ENCODE measurements at places on chromosomes 5 and 9.

- DNase-seq, result no peak
Measured at GRCh38 chr9:109181284-109181683, 14.2 kb upstream of the FRRS1L start.

DNA sequence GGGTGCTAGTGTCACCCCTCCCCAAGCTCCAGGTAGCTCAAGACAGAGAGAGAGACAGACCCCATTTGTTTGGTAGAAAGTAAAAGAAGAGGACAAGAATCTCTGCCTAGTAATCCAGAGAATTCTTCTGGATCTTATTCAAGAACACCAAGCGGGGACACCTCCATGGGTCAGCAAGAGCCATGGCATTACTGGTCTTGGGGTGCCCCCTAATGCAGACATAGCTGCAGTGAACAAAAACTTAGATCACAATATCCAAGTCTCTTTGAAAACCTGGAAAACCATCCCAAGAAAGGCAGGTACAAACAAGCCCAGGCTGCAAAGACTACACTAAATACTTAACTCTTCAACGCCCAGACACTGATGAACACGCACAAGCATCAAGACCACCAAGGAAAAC, 29.9 kb upstream of the PDE4D start:
- no peak for DNase-seq

DNA sequence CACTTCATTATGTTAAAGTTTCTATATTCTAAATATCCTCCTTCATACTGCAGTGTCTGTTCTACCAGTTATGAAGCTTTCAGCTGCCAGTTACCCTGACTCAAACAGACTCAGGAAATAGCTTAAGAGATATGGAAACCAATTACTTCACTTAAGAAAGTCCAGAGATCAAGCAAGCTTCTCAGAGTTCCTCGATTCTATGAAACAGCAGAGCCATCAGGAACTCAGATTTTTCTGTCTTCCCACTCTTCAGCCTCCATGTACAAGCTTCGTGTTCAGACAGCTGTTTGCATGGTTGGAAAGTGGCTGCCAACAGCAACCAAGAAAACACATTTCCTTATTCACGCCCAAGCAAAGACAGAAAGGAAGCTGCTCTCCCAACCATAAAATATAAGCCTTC, 216.1 kb downstream of the ACTL7B start:
- no peak for DNase-seq

GRCh38 chr9:104997536-104997935, 69.6 kb upstream of the ABCA1 start:
- DNase-seq, result no peak

DNA sequence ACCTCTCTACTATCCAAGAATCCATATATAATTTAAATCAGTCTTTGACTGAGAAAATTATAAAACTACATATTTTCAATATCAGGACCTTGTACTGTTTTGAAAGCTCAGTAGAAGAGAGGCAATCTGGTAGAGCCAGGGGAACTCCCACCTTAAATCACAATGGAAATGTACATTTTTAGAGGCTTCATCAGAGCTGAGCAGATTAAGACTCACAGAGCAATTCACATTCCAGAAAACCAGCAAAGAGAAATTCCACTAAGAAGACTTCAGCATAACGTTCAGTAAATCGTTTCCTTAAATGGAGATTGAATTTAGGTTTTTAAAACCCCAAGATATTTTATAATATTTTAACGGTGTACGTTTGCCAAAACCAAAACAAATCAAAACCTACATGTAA, 227.8 kb upstream of the TRPM3 start:
- DNase-seq, result no peak

DNA sequence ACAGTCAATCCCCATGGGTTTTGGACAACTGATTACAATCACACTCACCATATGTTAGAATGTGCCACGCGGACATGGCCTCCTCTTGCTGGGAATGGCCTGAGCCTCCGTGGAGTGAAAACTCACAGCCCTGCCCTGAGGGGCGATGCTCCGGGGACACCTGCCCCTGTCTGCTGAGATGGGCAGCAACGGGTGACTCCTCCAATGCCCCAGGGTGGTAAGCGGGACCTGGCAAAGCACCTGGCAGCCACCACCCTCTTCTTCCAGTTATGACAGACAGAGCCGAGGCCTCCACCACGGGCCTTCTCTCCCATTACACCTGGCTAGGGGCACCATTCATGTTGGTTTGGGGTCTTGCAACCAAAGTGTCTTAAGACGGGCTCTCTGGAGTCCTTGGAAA, 94.9 kb upstream of the COL5A1 start:
- no peak for DNase-seq

GRCh38 chr9:6566409-6567139, 79.0 kb downstream of the GLDC start:
- no peak for DNase-seq

GRCh38 chr5:176809544-176810080, 747 bp upstream of the UNC5A start:
- no peak for DNase-seq

DNA sequence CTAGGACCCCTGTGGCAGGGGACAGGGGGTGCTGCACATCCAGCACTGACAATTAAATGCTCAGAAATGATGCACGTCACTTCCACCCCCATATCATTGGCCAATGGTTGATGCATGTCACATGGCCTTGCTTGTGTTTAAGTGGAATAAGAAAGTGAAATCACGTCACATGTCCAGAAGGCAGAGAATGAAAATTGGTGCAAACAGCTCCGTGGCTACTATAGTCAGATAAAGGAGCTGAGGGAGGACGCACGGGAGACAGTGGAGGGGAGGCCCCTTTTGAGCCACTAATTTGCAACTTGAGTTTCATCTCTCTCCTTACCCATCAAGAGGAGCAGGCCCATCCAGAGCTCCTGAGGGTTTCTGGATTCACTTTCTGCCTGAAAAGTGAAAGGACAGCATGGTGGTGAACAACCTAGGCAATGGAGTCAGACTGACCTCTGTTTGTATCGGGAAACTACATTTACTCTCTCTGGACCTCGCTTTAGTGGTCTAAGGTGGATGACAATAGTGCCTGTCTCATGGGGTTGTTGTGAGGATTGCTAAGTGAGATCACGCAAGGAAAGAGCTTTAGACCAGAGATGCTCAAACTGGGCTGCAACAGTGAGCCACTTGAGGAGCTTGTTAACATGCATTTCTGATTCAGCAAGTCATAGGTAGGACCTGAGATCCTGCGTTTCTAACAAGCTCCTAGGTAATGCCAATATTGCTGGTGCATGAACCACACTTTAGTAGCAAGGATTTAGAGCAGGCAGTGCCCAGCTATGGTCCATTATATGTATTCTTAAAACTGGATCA, 133.9 kb upstream of the ADRA1B start:
- DNase-seq, result no peak

DNA sequence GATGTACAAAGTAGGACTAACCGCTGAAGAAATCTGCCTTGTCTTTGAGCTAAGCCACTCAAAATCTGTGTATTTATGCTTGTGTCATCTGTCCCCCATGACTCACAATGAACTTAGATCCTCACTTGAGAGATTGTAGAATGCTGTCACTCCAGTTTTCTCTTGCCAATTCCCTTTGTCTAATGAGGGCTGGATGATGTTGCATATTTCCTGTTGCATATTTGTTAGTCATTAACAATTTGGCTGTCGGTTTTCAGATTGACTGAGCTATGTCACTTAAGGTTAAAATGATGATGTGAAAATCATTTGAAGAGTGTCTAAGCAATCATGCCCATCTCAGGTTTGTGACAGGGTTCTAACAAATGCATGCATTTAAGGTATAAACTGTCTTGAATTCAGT, 481.7 kb downstream of the CDH10 start:
- no peak for DNase-seq

- no peak for DNase-seq
Measured at GRCh38 chr5:111975133-111975532, 218.1 kb upstream of the NREP start.

GRCh38 chr5:149265597-149265996, 6.1 kb upstream of the AFAP1L1 start:
- no peak for DNase-seq

DNA sequence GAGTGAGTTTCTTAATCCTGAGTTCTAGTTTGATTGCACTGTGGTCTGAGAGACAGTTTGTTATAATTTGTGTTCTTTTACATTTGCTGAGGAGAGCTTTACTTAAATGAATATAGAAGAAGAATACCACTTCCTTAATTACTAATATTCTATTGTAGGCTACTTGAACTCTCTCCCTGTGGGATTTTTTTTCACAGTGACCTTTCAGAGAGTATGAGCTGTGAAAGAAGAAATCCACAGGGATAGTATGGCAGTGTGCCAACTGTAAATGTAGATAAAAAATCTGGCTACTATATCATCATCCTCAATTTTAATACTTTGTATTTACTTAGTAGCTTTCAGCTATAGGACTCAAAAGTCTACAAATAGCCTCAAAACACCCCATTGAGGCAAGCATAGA, 67.3 kb downstream of the COMMD10 start:
- no peak for DNase-seq

DNA sequence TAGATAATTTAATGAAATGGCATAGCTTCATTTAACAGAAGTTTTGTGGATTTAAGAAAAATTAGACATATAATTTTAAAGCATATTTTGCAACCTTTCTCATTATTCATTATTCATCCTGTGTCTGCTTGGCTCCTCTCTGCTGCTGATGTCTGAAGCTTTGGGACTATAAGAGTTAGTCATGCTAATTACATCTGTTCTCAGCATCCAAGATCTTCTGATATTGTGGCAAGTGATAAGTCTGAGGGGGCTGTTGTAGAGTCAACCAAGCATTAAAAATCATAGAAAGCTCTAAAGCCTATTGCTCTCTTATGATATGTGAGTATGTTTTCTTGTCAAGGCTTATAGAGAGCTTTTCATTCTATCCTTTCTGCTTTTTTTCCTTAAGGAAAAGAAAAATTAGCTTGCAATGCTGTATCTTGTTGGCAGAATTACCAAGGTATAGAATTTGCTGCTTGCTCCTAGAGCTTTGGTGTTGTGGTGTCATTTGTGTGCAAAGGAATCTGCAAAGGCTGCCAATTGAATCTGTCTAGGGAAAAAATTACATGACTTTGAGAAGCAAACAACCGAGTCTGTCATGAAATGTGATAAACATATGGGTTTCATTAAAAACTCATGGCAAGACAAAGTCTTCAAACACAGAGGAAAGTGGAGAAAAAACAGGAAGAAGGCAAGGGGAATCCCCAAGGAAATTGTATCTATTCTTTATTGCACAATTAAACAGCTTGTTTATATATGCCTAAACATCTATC, 156.1 kb upstream of the DAB2 start:
- no peak for DNase-seq

GRCh38 chr5:40017918-40018317, 593.1 kb upstream of the DAB2 start:
- DNase-seq, result no peak

GRCh38 chr5:10563110-10563944, 543 bp upstream of the ANKRD33B start:
- DNase-seq, result no peak

DNA sequence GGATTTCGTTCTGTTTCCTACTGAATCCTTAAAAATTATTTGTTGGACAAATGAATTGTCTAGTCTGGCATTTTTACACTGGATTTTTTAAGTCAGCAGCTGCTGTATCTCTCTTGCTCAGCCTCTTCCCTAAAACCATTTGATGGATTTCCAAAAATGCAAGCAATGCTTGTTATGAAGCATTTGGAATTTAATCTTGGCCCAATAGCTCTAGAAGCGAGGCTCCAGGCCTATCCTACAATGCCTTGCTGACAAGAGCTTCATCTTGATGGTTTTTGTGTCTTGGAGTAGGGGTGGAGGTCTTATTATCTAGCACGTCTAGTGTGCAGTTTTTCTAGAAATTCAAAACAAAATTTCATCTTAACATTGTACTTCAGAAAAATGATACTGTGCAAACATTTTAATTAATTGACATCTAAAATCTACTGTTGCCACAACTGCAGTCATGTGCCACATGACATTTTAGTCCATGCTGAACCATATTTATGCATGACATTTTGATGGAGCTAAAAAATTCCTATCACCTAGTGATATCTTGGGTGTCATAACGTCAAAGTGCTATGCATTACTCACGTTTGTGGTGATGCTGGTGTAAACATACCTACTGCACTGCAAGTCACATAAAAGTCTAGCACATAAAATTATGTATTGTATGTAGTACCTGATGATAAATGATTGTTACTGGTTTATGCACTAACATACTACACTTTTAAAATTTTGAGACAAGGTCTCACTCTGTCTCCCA, 5.9 kb upstream of the RAD23B start:
- no peak for DNase-seq

DNA sequence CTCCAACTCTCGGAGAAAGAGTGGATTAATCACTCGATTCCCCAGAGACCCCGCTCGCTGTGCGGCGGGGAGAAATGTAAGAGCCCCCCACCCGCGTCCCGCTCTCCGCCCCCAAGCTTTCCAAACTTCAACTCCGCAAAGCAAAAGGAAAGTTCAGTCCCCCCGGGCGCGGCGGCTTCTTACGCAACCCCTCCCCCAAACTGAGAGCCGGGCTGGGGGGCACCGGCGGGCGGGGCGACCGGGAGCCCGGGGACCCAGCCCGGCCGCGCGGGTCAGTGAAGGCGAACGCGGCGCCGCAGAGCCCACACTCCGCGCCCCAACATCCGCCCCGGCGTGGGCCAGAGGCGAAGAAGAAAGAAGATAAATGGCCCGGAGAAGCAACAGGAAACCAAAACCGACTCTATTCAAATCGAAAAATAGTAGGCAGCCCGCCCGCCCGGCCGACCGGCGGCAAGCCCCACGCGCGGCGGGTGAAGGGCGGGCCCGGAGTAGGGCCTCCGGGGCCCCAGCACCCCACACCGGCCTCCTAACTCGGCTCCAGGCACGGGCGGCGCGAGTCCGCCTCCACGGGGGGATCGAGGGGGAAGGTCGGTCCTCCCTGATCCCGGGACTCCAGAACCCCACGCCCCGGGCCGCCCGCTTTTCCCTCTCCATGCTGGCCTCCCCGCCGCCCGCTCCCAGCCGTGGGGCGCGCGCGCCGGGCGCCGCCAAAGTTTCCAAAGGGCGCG, 720 bp downstream of the NOTCH1 start:
- no peak for DNase-seq

DNA sequence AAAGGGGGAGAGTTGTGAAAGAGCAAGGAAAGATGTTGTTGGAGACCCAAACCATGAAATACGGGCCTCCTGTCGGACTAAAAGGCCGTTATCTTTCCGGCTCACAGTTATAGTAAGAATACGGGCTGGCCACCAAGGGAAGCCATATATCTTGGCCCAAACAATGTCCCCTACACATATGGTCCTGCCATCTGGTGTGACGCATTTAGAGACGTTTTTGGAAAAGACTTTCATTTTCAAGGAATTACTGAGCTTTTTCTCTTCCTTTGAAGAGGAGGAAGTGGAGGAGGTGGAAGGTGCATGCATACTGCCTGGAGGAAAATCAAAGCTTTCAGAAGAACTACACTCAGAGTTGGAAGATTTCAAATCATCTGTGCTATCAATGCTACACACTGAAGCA, 26.7 kb downstream of the PWWP2A start:
- DNase-seq, result no peak

GRCh38 chr5:15183520-15183919, 311.9 kb upstream of the ANKH start:
- DNase-seq, result no peak

DNA sequence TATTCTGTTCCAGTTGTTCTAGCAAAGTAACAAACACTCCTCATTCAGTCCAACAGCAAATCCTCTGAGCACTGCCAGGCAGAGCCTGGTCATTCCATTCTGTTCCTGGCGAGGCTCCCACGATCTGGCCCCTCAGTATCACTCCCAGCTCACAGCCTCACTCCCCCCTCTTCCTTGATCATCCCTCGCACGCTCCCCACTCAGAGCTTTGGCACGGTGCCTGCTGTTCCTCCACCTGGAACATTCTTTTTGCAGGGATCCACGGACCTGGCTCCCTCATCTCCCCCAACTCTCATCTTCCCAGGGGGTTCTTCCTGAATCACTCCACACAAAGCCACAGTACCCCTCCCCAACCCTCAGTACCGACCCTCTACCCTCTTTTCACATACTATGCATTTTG, 192.3 kb downstream of the ATPSCKMT start:
- no peak for DNase-seq
